Ascending aorta (tissue), 2 donors: ENCODE measurements at places on chromosomes 7 and 10.
A peak's percentile ranks its signal among the peaks of the same experiment; 100 is the strongest.

GRCh38 chr10:123119081-123119480 is 16.7 kb upstream of the HMX3 start:
- DNase-seq, result no peak

DNA sequence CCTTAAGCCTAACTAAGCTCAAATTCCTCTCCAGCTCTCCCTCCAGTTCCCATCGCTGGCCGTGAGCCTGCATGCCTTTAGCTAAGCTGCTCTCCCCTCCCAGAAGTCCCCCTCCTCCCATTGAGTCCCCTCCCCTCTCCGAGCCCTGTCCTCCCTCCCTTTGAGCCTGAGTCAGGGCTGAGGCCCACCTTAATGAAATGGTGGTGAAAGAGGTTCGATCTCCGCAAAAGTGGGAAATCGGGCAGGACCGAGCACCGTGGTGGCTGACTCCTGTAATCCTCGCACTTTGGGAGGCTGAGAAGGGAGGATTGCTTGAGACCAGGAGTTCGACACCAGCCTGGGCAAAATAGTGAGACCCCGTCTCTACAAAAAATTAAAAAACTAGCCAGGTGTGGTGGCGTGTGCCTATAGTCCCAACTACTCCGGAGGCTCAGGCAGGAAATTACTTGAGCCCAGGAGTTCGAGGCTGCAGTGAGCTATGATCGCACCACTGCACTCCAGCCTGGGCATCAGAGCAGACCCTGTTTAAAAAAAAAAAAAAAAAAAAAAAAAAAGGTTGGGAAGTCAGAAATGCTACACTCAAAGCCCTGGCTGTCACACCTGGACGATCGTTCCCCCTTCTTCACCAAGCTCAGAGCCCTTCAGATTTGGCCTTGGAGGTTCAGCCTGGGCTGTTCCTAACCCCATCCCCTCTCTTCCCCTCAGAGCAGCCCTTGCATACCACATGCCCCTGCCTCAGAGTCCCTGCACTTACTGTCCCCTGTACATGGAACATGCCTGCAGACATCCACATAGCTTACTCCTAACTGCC is 995 bp upstream of the CLDN3 start:
- DNase-seq, result no peak

GRCh38 chr7:151451156-151451555 is 11.2 kb upstream of the CRYGN start:
- no peak for DNase-seq

DNA sequence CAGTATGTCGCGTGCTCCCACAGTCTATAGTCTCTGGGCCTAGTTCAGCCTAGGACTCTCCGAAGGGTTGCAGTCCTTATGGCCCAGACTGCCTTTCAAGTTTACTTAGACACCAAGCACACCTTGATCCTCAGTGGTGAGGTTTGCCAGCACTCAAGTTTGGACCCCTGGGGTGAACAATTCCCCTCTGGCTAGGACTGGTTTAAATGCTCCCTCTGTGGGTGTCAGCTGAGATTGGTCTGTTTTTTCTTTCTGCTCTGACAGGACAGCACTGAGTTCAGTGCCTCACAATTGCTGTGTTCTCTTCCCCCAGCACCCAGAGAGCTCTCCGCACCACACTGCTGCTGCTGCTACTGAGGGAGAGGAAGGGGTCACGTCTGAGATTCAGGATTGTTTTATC is 31.9 kb upstream of the AGR3 start:
- no peak for DNase-seq

GRCh38 chr7:1383398-1384112 is 75.7 kb downstream of the MICALL2 start:
- DNase-seq, result no peak

- no peak for DNase-seq
Measured at GRCh38 chr10:10798102-10798863, 219.4 kb upstream of the CELF2 start.

DNA sequence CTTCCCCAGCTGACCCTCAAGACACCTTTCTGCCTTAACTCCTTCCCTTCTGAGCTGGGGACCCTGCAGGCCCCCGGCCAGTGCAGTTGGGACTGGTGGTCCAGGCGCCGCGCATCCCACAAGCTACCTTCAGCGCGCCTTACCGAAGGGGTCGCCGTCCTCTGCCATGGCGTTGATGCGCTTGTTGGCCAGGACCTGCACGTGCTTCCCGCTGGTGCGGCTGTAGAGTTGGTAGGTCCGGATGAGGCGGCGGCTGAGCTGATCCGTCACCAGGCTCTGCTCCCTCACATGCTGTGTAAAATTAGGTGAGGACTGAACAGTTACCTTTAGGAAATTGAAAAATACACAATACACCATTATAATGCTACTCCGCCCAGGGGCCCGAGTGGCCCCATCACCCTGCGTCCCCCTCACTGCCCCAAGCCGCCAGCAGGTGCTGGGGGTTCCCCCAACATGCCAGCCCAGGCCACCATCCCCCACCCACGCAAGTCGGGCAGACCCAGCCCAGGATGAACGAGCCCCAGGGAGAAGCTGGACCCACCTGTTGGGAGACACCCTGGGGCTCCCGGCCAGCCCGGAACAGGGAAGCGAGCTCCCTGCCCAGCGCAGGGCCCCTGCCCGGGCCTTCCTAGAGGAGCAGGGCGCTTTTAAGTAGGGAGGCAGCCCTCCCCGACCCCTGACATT is 1.2 kb downstream of the FGF8 start:
- DNase-seq, result no peak

GRCh38 chr7:151087245-151088018 is 1.2 kb downstream of the AGAP3 start:
- no peak for DNase-seq

- DNase-seq, result no peak
Measured at GRCh38 chr10:87503401-87503800, 1.3 kb upstream of the MINPP1 start.

DNA sequence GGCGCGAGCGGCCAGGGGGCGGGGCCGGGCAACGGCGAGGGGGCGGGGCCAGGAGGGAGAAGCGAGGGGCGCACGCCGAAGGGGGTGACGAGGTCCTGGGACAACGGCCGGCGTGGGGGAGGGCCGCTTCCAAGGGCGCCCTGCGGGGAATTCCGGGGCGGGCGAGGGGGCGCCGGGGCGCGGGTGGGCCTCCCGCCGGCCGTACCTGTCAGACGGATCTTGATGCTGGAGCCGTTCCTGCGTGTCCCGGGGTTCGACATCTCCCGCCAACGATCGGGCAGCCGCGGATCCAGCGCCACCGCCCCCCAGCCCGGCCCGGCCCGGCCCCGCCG is 421 bp downstream of the SMURF1 start:
- no peak for DNase-seq

- no peak for DNase-seq
Measured at GRCh38 chr10:52639652-52640051, 132.9 kb downstream of the MBL2 start.

DNA sequence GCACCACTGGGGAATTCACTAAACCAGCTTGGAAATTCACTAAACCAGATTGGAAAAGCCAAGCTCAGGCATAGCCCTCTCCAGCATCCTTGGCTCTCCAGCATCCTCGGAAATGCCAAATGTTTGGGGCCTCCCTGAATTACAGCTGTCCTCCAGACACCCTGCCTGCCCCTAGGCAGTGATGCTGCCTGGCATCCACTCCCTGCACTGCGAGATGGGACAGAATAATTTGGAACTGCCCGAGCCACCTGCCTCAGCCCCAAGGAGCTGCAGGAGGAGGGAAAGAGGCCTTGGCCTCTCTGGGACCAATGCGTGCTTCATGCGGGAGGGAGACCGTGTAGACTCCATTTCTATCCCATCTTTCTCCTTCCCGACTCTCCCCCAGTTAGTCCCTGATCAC is 64.3 kb downstream of the INSIG1 start:
- no peak for DNase-seq

DNA sequence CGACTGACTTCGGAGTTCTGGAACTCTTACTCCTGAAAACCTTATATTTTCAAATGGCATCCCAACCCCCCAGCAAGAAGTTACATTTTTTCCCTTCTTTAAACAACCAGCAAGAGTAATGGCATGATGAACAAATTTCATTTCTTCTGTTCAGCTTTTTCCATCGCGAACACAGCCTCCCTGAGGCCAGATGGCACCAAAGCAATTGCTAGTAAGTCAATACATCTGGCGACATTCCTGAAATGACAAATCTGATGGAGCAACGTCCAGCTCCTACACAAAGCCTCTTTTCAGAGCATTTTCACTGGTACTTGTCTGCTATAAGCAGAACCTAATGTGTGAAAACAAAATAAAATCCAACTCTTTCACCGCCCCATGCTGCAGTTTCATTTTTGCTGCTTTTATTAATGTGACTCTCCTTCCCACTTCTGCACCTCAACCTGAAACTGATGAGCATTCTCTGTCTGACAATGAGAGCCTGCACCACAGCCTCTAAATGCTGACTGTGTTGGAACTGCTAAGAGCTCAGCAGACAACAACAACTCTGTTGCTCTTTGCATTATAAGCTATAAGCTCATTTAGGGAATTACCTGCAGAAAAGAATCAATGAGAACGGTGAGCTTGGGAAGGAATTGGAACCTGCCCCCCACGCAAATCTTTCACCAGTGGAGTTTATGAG is 229.8 kb downstream of the FGFR2 start:
- no peak for DNase-seq

GRCh38 chr7:12127455-12127854 is 83.6 kb upstream of the TMEM106B start:
- DNase-seq, result no peak

DNA sequence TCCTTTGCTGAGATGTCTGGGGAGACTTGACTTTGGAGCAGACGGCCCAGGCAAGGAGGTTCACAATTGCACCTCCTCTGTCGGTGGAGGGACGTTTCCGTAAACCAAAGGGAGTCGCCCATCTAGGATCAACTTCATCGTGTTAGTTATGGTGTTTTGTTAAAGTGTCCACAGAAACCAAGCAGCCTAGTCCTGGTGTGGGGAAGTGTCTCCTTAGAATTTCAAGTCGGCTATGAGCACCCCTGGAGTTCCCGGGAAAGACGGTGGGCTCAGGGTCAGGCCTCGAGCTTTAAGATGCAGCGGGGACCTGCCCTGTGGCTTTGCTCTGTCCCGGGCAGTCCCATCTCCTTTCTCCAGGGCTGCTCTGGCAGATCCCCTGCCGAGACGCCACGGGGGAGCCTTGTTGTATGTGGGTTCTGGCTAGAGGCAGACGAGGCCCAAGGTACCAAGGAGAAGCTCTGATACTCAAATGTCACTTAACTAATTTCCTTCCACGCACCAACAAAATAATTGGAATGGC is 319.2 kb downstream of the ADARB2 start:
- DNase-seq, result no peak

DNA sequence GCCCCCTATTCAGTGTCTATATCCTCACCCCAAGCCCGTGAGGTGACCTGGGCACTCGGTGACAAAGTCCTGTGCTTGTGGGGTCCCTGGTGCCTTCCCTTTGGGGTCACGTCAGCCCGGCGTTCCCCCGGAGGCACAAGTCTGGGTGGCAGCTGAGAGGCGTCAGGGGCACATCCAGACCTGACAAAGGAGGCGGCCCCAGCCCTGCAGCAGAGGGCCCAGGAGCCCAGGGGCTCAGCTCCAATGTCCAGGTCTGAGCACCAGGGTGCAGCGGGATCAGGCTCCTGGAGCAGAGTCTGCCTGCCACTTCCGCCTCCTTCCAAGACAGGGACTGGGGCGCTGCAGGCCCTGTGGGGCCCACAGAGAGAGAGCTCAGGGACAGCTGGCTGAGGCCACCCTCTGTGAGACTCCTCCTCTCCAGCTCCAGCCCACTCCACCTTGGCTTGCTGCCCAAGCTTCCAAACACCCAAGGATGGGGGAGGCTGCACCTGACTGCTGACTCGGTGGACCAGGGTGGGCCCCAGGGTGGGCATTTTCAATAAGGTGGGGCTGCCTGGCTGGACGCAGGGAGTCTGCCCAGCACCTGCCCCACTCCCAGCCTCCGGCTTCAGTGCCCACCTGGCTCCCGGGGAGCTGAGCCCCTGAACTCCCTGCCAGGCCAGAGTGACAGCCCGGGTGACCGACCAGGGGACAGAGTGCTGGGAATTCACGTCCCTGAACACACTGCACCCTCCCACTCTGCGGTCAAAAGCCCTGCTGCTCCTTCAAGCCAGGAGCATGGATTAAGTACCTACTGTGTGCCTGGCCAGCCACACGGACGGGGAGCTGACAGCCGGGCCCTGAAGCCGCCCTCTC is 1.0 kb upstream of the KNDC1 start:
- DNase-seq, result no peak

GRCh38 chr10:86556933-86557649 is 35.5 kb upstream of the WAPL start:
- no peak for DNase-seq

DNA sequence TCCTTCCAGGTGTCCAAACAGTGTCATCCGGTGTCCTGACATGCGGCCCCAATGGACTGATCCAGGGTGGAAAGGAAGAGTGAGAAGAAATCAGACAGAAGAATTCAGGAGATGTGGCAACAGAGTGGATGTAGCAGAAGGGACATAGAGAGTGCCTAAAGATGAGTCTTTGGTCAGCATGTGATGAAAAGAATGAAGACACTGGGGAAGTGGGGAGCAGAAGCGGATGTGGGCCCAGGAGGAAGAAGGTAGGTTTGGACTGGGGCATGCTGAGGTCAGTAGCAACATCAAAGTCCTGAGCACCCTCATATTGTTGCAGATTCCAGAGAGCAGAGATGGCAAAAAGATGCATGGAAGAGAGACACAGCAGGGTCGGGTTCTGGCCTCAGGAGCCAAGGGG is 71.8 kb upstream of the STEAP1B start:
- peak; percentile 28 for DNase-seq

GRCh38 chr7:102991077-102991539 is 78.3 kb downstream of the LRRC17 start:
- no peak for DNase-seq

GRCh38 chr7:111960984-111961383 is 245.2 kb downstream of the DOCK4 start:
- DNase-seq, result no peak

GRCh38 chr10:64430690-64431323 is 909.6 kb downstream of the REEP3 start:
- DNase-seq, result no peak

- DNase-seq, result peak; percentile 81
Measured at GRCh38 chr10:5975641-5976473, 1.5 kb downstream of the IL15RA start.

GRCh38 chr7:112963634-112964033 is 123.0 kb downstream of the GPR85 start:
- DNase-seq, result no peak

DNA sequence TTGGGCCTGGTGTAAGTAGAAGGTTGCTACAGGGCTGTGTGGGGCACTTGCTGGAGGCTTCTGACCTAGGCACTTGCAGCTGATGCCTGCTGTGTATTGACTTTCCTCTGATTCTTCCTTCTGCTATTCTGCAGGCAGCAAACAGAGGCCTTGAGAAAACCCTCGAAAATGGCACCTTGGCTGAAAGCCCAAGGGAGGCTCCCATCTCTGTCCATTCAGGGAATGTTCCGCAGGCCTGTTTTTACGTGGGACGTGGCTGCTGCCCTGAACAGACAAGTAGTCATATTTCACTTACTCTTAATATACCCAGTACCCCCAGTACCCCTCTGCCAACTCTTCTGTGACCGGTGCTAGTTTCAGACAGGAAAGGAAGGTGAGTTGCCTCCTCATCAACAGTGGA is 664.7 kb downstream of the INHBA start:
- no peak for DNase-seq

DNA sequence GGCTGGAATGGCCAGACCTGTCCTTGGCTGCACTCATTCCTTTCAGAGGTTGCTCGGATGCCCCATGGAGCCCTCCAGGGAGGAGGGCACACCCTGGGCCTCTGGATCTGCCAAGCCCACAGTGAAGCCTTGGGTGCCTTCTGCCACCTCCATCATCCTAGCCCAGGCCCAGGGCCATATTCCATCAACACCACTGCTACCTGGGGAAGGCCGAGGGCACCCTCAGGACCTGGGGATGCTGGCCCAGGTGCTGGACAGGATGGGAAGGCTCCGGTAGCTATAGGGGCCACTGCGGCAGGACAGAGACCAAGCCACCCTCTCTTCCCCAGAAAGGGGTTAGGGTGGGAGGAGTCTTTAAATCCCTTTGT is 810 bp downstream of the OPN4 start:
- no peak for DNase-seq
